WTC11 (cell line): ENCODE measurements at places on chromosomes 4 and X.

- DNase-seq: no peak
Observed at GRCh38 chr4:184446132-184446658, 28.2 kb downstream of the IRF2 start.

DNA sequence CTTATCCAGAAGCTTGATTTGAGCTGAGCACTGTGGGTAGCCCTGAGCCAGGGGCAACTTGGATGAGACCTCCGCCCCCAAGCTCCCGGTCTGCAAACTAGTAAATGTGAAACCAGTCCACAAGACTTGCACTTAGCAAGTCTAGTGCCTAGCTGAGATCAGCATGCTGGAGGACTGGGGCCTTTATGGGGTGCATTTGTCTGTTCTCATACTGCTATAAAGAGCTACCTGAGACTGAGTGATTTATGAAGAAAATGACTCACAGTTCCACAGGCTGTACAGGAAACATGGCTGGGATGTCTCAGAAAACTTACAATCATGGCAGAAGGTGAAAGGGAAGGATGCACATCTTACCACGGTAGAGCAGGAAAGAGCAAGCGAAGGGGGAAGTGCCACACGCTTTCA, 42.1 kb upstream of the HOPX start:
- DNase-seq: no peak

DNA sequence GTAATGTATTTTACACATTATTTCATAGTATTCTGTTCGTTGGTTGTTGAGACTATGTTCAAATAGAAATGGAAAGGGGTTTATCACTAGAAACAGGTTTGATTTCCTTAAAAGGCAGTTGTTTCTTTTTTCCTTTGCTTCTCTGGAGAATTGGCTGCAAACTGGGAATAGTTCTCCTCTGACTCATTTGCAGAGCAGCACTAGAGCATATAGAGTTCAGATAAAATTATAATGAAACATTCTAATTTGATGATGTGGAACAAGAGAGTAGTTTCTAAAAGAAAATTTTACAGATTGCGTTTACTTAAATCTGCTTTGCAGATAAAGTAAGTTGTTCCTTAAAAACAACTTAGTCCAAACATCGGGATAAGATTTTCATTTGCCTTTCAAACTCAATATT, 29.7 kb downstream of the SYNPO2 start:
- DNase-seq: no peak

- no peak for DNase-seq
Observed at GRCh38 chrX:115564243-115564642, 3.3 kb downstream of the PLS3 start.

GRCh38 chr4:129747756-129748155, 651.8 kb downstream of the C4orf33 start:
- DNase-seq: no peak

- DNase-seq: no peak
Observed at GRCh38 chr4:106473515-106473914, 104.9 kb upstream of the GIMD1 start.

DNA sequence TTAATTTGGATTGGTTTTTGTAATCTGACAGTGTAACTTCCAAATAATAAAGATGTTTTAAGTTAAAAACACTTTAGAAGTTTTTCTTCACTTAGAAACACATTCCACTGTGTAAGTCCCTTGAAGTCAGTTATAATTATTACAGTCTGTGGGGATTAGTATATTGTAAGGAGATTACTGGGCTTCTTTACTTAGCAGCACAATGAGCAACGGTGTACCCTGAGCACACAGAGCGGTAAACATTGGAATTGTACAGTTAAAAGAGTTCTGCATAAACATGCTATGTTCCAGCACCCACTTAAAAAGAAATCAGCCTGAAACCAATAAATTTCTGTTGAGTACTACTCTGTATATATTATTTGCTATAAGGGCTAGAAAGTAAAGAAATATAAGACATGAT, 44.3 kb downstream of the CCSER1 start:
- no peak for DNase-seq

DNA sequence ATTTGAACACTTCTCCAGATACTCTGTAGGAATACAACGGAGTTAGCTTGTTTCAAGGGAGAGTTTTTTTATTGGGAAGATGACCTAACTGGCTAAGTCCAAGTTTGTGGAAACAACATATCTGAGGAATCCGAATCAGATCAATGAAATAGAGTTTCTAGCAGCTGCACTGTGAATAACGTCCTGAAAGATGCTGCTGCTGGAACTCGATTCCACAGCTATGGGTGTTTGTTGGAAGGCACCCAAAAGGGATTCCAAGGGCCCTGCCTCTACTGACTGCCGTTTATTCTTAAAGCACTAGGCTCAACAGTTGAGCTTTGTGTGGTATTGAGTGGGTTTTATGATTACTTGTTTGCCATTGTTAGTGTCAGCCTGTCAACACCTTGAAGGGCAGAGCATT, 6.6 kb upstream of the GBA3 start:
- no peak for DNase-seq

DNA sequence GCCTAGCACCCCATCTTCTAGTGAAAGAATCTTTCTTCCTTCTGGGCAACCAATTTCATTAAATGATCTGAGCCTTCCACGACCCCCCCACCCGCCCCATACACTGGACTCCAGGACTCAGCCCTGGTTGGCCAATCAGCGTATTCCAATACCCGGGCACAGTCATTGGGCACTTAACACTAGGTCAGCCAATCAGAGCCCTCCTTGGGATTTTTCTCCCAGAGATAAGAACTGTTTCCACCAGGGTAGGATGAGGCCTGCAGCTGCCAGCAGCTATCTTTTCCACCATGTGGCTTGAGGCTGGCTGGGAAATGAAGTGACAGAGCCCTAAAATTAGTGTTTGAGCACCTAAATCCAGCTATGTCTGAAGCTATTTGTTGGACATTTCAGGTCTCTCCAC, 418.8 kb downstream of the BCOR start:
- DNase-seq: no peak

GRCh38 chrX:134172588-134173259, 64.3 kb upstream of the CCDC160 start:
- DNase-seq: no peak

GRCh38 chr4:127370604-127371003, 262.2 kb upstream of the INTU start:
- DNase-seq: no peak
